ENCODE measurements at places on chromosomes 13 and 19.
A peak's percentile ranks its signal among the peaks of the same experiment; 100 is the strongest.

- no peak for DNase-seq
Measured at GRCh38 chr19:34359954-34360315, 5.1 kb upstream of the GPI start.

- no peak for DNase-seq
Measured at GRCh38 chr19:37928527-37929286, 21.7 kb downstream of the SIPA1L3 start.

DNA sequence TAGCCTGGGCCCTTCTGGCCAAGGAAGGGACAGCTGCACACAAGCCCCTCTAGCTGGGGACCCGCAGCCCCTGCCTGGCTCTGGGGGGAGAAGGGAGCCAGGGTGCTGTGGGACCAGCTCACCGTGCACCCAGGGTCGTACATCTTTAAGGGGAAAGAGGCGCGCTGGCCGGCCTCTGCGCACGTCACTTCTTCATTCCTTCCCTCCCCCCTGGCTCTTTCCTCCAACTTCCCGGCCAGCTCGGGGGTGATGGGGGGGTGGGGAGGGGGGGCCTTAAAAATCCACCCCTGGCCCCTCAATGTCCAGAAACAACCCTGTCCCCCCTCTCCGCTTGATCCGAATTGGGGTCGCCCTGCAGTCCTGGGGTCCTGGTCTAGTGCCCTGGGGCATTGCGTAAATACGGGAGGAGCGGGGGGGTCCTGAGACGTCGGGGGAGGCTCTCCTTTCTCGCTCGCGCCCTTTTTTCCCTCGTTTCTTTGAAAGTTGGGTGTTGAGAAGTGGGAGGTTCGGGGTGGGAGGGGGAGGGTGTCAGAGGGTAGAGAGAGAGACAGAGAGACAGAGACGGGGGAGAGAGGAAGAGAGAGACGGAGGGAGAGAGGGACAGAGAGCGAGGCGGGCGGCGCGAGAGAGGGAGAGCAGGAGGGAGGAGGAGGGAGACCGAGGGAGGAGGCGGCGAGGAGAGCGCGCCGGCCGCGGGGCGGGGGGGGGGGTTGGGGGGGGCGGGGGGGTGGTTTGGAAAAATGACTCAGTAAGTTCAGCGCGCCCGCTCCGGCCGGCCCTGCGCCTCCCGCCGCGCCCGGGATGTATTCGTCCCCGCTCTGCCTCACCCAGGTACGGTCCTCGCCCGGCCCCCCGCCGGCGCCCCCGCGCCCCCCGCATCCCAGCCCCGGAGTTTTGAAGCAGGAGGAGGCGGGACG is at the start of gene NFIC:
TSS of gene NFIC (plus strand) at position 748 of the 917 bp plus-strand sequence. CDS start at position 802, 54 bp downstream.
- DNase-seq = peak; percentile 77

- DNase-seq = no peak
Measured at GRCh38 chr13:106548064-106548696, 12.7 kb upstream of the EFNB2 start.

DNA sequence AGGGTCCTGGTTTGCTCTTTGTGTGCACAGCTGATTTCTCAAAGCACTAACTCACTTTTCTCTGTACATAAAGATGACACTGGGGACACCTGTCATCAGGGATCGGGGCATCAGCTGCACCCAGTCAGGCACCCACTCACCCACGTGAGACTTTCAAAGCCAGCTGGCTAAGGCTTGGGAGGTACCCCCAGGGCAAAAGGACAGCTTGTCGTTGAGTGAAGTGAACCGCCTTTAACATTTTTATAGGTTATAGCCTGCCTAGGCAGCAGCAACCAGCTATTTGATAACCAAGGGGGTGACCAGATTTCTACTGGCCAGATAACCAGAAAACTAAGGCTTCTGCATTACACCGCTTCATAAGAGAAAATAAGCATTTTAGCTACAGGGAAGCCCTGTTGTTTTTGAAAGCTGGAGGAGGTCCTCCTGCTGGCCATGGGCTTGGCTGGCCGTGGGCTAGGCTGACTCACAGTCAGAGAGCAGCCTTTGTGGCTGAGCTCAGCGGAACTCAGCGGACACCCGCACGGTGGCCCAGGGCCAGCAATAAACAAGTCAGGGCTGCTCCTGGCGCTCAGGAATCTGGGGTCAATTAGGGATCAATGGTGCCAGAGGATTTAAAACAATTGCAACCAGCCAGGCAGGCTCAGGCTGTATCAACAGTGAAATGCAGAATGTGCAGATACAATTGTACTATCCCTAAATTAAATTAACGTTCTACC is 57.1 kb downstream of the ALOX5AP start:
- peak; percentile 93 for DNase-seq

DNA sequence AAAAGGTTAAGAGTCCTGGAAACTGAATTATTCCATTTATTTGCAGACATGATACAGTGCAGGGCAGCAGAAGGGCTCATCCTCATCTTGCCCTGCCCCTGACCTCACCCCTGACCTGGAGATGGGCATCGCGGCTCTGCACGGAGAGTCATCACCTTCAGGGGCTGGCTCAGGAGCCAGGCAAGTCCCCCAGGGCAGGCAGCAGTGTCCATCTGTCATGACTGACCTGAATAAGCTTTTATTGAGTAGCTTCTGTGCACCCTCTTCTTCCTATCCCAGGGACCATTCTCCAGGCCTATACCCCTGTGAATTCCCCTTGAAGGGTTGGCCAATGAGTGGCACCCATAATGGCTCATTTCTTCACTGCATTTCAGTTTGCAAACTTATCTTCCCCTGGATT is 484.2 kb downstream of the ZNF536 start:
- no peak for DNase-seq

DNA sequence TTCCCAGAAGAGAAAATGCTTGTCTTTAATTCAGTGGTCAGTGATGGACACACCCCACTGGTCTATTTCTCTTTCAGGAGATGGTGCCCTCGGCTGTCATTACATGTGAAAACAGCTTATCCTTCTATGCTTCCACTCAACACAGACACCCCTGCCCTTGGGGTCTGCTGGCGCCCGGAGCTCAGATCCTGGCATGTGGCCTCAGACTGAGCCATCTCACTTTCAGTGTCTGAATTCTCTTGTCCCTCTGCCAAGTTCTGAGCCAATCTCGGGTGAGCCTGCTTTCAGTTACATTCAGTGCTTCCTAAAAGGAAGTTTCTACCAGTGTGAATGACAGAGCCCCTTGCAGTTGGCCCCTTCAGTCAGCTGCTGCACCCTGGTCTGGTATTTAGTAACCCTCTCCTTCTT is 293.6 kb downstream of the DNAJC15 start:
- DNase-seq = peak; percentile 45

DNA sequence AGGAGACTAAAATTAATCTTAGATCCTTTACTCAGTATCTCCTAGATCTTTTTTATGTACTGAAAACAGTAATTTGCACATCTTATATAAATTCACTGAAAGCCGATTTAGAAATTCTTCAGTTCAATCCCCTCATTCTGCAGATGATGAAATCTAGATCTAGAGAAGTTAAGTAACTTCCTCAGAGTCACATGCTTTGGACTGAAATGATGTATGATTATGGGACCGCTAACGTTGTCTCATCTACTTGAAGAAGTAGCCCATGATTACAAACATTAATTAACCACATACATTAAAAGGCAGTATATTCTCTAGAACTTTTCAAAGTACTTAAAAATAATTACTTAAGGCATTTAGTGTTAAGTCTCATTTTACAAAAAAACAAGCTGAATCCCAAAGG is 37.8 kb downstream of the ELF1 start:
- DNase-seq = no peak

- no peak for DNase-seq
Measured at GRCh38 chr13:53382008-53382407, 353.4 kb downstream of the OLFM4 start.

- no peak for DNase-seq
Measured at GRCh38 chr19:3478409-3479176, 1.7 kb downstream of the SMIM24 start.

DNA sequence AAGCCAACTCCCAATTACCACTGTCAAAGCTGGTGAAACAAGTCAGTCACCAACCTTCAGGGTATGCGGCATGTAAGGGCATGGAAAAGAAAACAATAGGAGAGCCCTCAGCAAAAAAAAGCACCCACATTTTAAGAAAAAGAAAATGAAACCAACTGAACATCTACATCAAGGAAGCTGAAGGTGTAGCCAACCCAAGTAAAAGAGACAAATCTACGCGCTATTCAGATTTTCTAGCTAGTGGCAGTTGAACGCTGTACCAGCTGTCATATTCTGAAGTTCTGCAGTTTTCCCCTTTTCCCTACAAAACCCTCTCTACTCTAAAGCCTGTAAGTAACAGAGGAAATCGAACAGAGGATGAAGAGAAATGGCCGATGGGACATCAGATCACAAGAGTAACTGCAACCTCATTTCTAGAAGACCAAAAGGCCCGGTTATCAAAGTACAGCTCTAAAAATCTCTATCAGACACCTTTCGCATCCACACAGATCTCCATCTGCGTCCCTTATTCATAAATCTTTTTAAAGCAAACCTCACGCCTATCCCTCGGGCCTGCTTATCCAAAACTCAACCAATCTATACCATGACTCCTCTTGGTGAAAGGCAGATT is 1.4 kb downstream of the MYCBP2 start:
- DNase-seq = peak; percentile 27

GRCh38 chr13:92297971-92298942 is 899.8 kb downstream of the GPC5 start:
- no peak for DNase-seq

DNA sequence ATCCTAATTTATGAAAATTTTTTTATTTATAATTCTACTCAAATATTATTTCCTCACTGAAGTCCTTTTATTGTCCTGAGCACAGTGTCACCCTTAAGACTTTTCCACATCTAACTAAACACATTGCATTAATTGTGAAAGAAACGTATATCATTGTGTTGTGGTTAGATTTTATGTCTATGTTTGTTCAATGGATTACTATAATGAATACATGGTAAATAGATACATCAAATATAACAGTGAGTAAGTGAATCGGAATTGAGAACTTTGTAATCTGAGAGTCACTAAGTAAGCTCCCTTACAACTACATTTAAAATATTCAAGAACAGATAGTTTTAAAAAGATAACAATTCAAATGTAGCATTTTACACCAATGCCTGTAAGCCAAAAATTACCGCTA is 417.6 kb upstream of the PCDH20 start:
- no peak for DNase-seq

DNA sequence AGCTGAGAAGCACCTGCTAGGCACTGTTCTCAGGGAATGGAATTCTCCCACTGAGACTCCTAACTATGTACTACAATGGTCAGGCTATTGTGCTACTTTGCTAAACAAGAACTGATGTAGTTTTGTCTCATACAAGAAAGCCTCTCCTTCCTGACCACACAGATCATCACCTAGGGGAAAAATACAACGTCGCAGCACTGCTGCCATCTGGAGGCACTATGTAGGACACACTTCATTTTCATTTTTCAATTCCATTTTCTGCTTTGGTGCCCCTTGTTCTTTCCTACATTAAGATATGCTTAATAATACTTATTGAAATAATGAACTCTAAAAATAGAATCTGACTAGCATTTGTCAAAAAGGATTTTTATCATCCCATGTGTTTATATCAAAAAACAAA is 21.1 kb downstream of the PROSER1 start:
- DNase-seq = peak; percentile 52

DNA sequence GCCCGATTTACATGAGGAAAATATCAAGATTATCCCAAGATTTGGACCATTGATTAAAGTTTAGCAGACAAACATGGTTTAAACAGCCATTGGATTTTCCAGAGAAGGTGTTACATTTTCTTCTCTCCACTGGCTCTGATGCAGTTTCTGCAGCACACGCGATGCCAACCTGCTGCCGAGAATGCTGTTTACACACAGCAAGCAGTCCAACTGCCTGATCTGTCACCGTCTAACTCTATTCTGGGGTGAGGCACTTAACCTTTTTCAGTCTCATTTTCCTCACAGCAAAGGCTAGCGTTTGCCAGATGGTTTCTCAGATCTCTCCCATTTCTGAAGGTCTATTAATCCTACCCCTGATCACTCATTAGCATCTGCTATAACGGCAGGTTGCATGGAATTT is 763.5 kb upstream of the GPC6 start:
- no peak for DNase-seq

GRCh38 chr19:858284-858683 is 1.2 kb upstream of the CFD start:
- DNase-seq = no peak

GRCh38 chr19:41774515-41774980 is 19.2 kb downstream of the CEACAM6 start:
- DNase-seq = peak; percentile 95

- peak; percentile 25 for DNase-seq
Measured at GRCh38 chr19:12794196-12794941, 3.1 kb downstream of the JUNB start.

GRCh38 chr13:70388935-70389334 is 280.7 kb upstream of the KLHL1 start:
- no peak for DNase-seq

DNA sequence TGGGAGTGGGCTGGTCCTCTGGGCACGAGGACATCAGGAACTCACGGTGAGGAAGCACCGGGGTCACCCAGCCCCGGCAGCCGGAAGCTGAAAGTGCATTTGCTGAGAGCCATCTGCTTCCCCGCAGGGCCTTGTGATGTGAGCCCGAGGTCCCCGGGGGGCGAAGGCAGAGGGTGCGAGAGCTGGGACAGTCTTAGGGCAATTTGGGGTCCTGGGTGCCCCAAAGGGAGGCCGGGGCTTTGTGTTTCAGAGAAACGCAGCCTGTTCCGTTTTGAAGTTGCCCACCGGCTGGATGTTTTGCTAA is 4.8 kb downstream of the F2RL3 start:
- no peak for DNase-seq

GRCh38 chr19:17487284-17488121 is 17.2 kb downstream of the SLC27A1 start:
- no peak for DNase-seq

- no peak for DNase-seq
Measured at GRCh38 chr13:111912991-111913760, 153.8 kb upstream of the SOX1 start.

- no peak for DNase-seq
Measured at GRCh38 chr19:961866-962620, 22.1 kb upstream of the WDR18 start.

GRCh38 chr13:31495336-31495735 is 244.0 kb upstream of the RXFP2 start:
- no peak for DNase-seq

DNA sequence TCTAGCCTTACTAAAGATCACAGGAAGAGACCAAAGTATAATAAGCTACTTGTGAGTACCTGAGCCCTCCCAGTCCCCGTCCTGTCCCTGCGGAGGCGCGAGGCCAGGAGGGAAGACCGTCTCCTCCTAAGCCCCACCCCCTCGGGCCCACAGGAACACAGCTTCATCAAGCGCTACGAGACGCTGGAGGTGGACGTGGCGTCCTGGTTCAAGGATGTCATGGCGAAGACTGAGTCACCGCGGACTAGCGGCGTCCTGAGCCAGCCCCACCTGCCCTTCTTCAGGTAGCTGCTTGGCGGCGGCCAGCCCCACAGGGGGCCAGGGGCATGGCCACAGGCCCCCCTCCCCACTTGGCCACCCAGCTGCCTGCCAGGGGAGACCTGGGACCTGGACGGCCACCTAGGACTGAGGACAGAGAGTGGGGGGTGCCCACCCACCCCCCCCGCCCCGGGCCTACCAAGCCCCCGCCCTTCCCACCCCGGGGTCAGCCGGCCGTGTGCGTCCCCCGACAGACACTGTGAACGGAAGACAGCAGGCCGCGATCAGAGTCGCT is 2.4 kb upstream of the TGFBR3L start:
- DNase-seq = no peak

- peak; percentile 18 for DNase-seq
Measured at GRCh38 chr19:17455308-17456123, 5.2 kb downstream of the NXNL1 start.

Measured in kidney tubule cell (primary cell).